ENCODE measurements at places on chromosomes 1 and 21.

DNA sequence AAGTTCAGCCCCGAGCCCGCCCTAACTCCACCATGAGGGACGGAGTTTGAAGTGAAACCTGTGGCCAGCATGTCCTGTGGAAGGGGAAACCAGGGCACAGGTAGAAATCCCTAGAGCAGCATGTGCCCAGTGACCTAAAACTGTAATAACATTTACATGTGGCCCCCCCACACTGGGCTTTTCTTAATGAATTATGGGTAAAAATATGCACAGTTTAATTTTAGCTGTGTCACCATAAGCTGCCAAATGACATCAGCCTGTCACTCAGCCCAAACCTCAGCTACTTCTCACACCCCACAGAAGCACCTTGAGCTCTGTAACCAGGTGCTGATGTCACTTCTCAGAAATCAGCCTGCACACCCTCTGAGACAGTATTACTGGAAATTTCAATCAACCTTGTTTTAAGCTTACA lies 50.0 kb upstream of the SLC19A1 start:
- peak; percentile 82 for DNase-seq

DNA sequence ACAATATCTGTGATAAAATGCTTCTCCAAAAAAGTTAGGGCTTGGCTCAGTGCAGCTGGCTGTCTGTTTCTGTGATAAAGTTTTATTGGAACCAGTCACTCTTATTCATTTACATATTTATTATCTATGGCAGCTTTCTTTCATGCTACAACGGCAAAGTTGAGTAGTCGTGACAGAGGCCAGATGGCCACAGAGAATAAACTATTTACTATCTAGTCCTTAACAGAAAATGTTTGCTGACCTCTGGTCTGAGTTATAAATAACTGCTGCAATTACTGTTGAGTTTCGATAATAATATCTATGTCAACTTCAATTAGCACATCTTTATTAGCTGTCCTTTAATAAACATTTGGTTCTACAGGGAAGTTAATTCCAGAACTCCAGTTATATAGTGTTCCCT lies 180.2 kb upstream of the RUNX1 start:
- DNase-seq: no peak

DNA sequence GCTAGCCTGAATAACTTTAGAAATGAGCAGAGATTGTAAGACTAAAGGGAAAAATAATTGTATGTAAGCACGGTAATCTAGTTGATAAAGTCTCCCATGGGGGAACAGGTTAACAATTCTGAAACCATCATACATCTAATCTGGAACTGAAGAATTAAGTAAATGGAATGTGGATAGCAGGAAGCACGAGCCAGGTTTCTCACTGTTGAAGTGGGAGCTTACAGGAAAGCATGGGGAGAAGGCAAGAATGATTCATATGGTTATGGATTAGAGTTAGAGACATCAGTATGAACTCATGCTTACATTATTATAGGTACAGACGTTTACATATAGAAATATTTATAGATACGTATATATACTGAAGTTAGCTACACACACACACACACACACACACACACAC lies 83.0 kb downstream of the LEPR start:
- no peak for DNase-seq

DNA sequence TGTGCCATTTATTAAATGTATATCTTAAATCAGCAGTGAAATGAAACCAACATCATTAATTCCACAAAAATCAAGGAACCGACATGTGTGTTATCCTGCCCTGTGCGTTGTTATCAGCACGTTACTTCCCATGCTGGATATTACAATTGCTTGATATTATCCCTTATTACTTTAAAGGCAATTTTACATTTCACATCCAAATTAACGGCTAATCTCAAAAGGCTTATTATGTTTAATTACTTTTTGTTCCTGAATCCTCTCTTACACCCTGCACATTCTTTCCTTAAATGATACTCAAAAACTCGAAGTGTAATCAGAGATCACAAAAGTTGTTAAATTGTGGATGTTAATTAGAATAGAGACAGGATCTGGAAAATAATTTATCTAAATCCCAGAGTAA lies 167.9 kb downstream of the DAB1 start:
- DNase-seq: no peak

DNA sequence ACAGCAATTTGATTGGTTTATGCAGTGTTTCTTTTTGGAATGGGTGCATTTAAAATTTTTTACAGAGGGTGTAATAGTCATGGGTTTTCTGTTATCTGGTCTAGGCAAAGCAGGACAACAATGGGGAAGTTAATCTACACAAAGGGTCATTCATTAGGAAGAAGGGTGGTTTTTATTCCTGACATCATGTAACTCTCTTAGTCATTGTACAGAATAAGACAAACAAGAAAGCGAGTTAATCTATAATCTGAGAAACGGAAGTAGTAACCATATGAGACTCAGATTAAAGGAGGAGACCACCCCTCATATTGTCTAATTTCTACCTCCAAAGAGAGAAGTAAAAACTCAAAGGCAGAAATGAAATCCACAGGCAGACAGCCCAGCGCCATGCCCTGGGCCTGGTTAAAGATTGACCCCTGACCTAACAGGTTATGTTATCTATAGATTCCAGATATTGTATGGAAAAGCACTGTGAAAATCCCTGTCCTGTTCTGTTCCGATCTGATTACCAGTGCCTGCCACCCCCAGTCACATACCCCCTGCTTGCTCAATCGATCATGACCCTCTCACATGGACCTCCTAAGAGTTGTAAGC lies 10.5 kb upstream of the IFI6 start:
- DNase-seq: no peak

- no peak for DNase-seq
These were observed 442 bp upstream of the RUSC1 start for GRCh38 chr1:155320252-155320651.

- no peak for DNase-seq
These were observed 30.2 kb downstream of the ODF2L start for GRCh38 chr1:86365896-86366295.

DNA sequence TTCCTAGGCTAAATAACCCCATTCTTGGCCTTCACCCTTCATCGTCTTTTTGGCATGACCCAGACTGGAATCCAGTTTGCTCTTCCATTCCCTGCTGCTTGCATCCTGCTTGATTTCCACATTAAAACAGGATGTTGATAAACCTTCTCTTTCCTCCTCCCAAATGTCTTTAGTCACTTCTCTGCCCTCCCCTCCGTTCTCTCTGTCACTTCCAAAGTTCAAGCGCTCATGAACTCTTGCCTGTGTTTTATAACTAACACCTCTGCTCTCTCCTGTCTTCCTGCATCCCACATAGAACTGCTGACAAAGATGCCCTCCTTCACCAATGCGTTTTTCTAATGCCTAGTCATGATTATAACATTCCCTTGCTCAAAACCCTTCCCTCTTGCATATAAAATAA lies 65.6 kb upstream of the SLC44A3 start:
- no peak for DNase-seq

DNA sequence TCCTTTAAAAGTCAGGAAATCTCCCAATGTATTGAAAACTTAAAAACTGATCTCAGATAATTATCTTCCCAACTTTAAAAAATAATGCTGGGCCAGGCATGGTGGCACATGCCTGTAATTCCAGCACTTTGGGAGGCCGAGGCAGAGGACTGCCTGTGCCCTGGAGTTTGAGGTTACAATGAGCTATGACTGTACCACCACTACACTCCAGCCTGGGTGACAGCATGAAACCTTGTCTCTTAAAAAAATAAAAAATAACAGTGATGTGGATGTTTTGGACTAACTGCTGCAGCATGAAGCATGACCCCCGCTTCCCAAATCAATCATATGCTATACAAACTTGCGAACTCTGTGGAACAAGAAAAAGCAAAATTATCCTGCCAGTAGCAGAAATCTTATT lies 186.3 kb downstream of the RERE start:
- DNase-seq: no peak

- DNase-seq: no peak
These were observed 13.5 kb downstream of the ZBTB18 start for GRCh38 chr1:244064621-244065020.

DNA sequence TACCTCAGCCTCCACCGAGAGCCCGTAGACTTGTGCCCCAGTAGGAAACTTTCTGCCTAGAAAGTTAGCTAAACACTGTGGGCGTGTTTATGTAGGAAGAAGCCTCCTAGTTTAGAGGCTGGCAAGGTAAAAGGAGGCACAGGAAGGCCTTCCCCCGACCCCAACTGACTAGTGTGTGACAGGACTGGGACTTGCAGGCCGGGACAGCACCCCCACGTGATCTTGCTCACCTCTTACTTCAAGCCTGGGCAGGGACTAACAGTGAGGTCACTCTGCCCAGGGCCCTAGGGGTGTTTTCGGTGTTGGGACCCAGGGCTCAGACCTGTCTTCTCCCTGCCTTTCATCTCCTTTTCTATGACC lies 392 bp upstream of the TAGLN2 start:
- peak; percentile 54 for DNase-seq

- no peak for DNase-seq
These were observed 44.8 kb upstream of the KAZN start for GRCh38 chr1:14553711-14554110.

DNA sequence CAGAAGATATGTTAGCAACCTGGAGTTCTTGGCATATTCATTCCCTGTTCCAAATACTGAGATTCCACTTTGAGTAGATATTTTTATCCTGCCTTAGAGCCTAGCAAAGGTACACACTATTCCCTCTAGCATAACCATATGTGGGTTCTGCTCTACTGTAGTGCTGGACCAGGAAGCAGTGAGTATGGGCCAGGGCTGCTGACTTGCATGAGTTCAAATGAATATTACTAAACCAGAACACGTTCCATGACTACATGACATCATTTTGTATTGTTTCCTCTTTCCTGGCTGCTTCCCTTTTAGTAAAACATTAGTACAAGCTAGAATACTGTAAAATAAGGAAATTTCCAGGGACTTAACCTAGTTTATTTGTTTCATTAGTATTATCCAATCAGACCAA lies 41.1 kb downstream of the TNFSF18 start:
- DNase-seq: no peak

- no peak for DNase-seq
These were observed at the start of gene HJV for GRCh38 chr1:146021622-146022402. TSS of gene HJV (minus strand) at chr1:146021735. CDS start at chr1:146020231, 1,504 bp downstream.

- DNase-seq: peak; percentile 58
These were observed 11.2 kb upstream of the CAPN2 start for GRCh38 chr1:223700942-223701637.

GRCh38 chr1:177366091-177366490 lies 195.3 kb downstream of the BRINP2 start:
- no peak for DNase-seq

DNA sequence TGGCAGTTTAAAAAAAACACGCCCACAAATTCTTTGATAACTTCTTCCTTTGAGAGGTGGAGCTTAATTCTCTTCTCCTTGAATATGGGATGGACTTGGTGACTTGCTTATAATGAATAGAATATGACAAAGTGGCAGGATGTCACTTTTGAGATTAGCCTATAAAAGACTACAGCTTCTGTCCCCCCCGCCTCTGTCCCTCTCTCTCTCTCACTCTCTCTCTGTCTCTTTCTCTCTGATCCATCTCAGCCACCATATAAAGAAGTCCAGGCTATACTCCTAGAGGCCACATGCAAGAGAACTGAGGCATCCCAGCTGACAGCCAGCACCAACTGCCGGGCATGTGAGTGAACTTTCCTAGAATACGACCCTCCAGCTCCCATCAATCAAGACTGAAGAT lies 7.7 kb upstream of the DMBX1 start:
- no peak for DNase-seq

DNA sequence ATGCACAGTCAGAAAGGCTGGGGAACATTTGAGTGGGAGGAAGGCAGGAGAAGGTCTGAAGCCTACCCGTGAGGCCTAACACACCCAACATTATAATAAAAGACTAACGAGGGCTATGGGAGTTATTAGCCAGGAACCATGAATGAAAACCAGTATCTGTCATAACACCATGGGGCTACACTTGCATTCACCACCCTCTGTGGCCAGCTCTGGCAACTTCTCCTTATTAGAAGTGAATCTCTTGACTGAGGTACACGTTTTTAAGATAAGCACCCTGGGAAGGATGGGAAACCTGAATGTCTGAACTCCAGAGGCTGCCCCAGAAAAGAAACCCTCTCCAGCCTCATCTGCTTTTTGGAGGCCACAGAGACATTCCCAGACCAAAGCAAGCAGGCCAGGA lies 204.3 kb upstream of the RAB4A start:
- DNase-seq: no peak

DNA sequence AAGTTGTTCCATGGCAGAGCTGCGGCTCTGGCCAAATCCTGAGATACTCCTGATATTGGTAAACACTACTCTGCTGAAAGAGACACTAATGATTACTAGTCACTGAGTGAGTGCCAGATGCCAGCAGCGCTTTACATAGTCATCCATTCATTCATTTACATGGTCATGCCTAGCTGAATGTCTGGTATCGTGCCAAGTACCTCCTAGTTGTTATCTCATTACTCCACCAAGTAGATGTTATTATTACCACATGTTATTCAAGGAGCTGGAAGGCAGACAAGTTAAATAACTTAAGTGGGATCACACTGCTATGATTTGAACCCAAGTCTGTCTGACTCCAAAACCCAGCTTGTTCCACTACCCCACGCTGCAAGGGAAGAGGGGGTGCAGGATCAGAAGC lies 4.7 kb downstream of the OLFML2B start:
- no peak for DNase-seq

GRCh38 chr1:215421744-215422143 lies 145.4 kb upstream of the KCTD3 start:
- DNase-seq: no peak

DNA sequence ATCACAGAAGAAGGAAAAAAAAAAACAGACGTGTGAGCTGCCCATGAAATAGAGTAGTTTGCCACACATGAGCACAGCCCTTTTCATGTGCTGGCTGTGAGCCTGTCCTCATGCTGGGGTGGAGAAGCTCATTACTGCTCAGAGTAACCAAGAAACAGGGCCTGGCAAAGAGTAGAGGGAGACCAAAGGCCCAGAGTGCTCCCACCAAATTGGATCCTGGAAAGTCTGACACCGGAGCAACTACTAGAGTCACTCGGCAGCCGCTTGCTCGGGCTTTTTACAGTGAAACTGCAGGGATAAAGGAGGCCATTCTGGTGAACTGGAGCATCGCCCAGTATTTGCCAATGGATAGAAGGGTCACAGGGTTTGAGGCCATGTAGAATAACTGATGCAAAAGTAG lies 64.4 kb upstream of the BARHL2 start:
- DNase-seq: no peak

DNA sequence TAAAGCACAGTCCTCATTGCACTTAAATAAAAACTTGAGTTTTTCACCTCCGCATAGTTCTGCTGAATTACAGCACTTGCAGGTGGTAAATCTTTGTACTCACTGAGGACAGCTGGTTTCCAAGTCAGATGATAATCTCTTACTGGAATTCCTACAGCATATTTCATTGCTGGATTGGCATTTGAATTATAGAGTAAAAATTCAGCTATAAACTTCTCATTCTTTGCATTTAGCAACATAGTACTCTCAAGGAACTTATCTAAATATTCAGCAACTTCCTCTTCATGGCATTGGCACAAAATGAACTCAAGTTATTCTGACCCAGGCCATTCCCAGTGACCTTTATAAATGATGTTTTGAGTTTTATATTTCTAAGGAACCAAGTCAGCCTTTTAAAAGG lies 23.4 kb downstream of the GORAB start:
- no peak for DNase-seq
